ENCODE measurements at places on chromosomes 3 and 15. TPM values are rescaled to one million over a fixed set of nuclear protein-coding genes. Genes with fewer than 3 reads are reported as not detected.

Gene DOCK3
- total RNA-seq: 7.0 TPM

Gene GOLGA8Q
- total RNA-seq: not detected

Gene DAPK2
- 4.6 TPM for total RNA-seq

Gene NAA80
- total RNA-seq: 6.0 TPM

Gene CFAP91
- 2.2 TPM for total RNA-seq

Gene SCAPER
- 7.4 TPM for total RNA-seq

Gene AMIGO3
- 3.0 TPM for total RNA-seq

Gene DUOX2
- 0.42 TPM for total RNA-seq

Gene PLSCR2
- total RNA-seq: not detected

Gene PLOD2
- 17.9 TPM for total RNA-seq

Gene DPP8
- 24.5 TPM for total RNA-seq

Gene IL17RB
- total RNA-seq: 8.3 TPM

Gene ARNT2
- total RNA-seq: 9.5 TPM

Gene C3orf18
- 7.1 TPM for total RNA-seq

Gene RETNLB
- not detected for total RNA-seq
